Stimulated activated CD4-positive, alpha-beta T cell treated with anti-CD3 and anti-CD28 coated beads, Interleukin-1b, Interleukin-23, amount 100 ng/mL, for 48 hours (primary cell): ENCODE measurements at places on chromosomes 1 and 21.

DNA sequence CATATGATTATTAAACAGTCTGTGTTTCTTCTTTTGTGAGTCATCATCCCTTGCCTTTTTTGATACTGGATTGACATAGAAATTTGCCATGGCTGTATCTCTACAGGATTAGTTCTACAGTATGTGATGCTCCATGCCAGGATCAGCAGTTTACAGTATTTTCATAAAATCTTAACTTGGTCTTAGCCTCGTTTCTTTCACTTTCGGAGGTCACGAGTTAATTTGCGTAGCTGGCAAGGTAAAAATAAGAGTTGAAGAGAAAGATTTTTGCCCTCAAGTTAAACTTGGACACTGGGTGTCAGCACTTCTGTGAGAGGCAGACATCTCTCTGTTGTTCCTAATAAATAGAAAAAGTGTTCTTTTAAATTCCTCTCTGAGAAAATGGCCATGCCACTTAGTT lies 79.1 kb downstream of the CACNA1E start:
- DNase-seq = no peak

DNA sequence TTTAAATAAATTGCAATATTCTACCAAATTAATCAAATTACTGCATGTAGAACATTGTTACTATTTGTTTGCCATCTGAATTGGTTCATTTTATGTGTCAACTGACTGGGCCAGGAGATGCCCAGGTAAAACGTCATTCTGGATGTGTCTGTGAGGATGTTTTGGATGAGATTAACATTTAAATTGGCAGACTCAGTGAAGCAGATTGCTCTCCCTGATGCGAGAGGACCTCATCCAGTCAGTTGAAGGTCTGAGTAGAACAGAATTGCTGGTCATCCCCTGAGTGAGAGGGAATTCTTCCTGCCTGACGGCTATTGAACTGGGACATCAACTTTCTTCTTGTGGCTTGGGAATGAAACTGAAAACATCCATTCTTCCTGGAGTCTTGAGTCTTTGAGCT lies 122.0 kb upstream of the GREM2 start:
- no peak for DNase-seq

GRCh38 chr1:51922040-51922439 lies 43.5 kb upstream of the NRDC start:
- DNase-seq = no peak

DNA sequence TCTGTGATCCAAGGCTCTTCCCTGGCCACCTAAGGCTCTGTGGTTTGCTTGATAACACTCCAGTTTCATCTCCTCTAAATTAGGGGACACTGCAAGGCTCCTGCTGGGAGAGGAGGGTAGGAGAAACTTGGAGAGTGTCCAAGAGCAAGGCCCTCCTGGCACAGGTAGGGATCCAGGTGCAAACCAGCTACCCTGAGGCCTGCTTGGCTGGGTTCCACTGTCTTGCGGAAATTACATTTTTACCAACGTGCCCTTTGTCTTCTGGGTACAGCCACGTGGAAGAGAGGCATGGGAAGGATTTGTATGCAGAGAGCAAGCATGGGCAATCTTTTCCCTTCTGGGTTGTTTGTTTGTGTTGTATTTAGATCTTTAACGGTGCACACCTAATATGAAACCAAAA lies 132.5 kb downstream of the PRDM2 start:
- DNase-seq = no peak

- no peak for DNase-seq
Observed at GRCh38 chr21:25997788-25998611, 172.6 kb downstream of the APP start.

GRCh38 chr1:92804721-92805201 lies 19.9 kb upstream of the EVI5 start:
- peak; percentile 6 for DNase-seq

DNA sequence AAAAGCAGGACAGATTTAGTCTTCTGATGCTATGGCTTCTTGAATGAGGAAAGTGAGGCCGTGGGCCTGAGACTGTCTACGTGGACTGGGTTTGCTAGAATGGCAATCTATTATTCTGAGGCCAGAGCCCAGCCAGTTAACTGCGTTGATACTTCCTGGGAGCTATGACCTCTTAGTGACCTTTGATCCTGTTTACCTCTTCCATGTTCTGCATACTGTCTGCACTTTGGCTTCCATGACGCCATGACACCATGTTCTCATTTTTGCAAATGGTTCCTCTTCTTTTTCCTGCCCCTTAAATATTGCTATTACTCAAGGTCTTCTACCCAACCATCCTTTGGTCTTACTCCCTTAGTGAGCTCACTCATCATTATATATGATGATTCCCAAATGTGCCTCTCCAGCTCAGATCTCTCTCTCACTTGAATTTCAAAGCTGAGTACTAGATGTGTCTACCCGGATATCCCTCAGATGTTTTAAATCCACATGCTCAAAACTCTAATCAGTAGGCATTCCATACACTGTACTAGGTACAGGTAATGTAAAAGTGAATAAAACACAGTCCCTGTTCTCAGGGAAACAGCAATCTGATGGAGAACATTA lies 66.1 kb upstream of the ATP1A1 start:
- DNase-seq = no peak

GRCh38 chr1:44949286-44949685 lies 37.1 kb downstream of the EIF2B3 start:
- DNase-seq = no peak

DNA sequence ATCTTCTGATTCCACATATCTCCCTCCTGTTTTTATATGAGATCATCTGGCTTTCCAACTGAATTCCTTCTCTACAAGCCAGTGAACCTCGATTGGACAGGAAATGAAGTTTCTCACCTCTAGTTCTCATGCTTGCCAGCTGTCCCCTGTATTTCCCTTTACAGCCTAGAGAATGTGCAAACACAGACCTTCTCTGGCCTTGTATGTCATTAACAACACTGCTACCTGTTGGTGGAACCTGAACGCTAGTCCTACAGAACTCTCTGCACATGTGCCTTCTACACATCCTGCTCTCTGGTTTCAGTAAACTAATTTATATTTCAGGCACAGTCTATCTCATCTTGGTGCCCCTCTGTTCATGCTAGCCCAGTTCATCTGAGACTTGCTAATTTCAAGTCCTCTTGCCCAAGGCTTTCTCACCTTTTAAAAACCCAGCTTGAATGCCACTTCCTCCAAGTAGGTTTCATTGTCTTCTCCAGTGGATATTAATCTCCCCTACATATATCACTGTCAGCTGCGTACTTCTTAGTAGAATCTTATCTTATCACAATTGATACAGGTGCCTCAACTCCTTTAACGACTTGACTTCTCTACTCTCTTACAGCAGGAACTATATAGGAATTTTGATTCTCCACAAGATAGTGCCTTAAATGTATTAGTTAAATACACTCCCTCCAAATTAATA lies 549.9 kb downstream of the PLPP3 start:
- DNase-seq = no peak

- peak; percentile 42 for DNase-seq
Observed at GRCh38 chr1:211326528-211327345, at the start of gene TRAF5. TRAF5 (plus strand) TSS chr1:211326833; CDS start chr1:211353240, 26,407 bp downstream.

GRCh38 chr1:45809761-45810160 lies 6.3 kb downstream of the MAST2 start:
- no peak for DNase-seq

DNA sequence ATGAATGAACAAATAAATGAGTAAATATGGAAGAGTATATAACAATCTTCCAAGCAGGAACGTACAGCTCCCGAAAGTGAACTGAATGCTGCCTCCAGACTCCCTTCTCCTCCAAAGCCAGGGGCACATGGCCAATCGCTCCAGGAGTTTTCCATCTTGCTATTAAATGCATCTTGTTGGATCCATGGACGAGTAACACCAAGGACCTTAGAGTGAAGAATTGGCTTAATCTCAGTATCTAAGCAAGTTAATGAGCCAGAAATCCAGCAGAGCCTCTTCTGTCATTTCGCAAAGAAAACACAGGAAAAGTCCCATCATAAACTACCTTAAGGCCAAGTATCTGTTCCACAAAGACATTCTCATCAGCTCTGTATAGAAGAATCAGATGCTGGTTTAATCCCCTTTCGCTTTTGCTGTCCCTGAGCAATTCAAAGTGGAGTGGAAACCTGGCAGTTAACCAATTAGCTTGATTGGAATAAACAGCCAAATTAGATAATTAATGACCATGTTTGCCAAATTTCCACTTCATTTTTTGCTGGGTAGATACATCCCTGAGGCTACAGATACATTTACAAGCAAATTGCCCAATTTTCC lies 116.0 kb downstream of the MIS18A start:
- DNase-seq = no peak

GRCh38 chr1:229892515-229893117 lies 174.4 kb upstream of the GALNT2 start:
- DNase-seq = no peak

GRCh38 chr1:231613419-231614349 lies 12.9 kb upstream of the DISC1 start:
- no peak for DNase-seq

- DNase-seq = no peak
Observed at GRCh38 chr21:44353191-44353970, at the start of gene TRPM2. TRPM2 (plus strand) TSS chr21:44353621; CDS start chr21:44353701, 80 bp downstream.

DNA sequence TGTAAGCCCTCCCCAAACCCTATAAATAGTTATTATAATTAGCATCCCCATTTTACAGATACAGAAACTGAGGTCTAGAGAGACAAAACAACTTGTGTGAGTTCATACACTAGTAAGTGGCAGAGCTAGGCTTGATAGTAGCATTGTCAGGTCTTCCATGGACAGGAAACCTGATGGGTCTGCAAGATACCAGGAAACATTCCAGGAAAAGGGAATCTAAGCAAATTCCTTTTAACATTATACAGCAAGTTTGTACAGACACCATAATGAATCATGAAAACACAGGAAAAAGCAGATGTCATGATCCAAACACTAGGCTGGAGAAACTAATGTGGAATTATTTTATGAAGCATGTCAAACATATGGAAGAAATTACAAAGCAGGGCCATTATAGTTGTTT lies 89.1 kb upstream of the KCNK2 start:
- DNase-seq = no peak

DNA sequence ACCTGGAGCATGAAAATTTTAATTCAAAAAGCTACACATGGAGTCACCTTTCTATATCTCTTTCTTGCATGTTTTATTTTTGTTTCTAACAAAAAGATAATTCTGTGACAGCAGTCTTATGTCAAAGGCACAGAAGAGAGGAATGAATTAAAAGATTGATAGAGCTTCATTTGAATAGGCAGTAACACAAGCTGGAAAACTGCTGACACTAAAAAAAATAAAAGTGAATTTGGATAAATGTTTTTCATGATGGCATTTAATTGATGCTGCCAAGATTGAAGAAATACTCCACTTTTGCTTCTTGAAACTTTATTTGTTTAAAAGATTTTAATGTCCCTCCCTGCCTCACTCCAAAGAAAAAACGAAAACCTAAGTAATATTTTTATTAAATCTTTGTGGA lies 887.4 kb downstream of the PLA2G4A start:
- DNase-seq = no peak

- DNase-seq = no peak
Observed at GRCh38 chr1:3495776-3496745, 41.6 kb downstream of the ARHGEF16 start.
